ENCODE measurements at places on chromosomes 6 and 20. TPM values are rescaled to one million over a fixed set of nuclear protein-coding genes. Genes with fewer than 3 reads are reported as not detected.

Gene TREM2
- not detected for total RNA-seq

DNA sequence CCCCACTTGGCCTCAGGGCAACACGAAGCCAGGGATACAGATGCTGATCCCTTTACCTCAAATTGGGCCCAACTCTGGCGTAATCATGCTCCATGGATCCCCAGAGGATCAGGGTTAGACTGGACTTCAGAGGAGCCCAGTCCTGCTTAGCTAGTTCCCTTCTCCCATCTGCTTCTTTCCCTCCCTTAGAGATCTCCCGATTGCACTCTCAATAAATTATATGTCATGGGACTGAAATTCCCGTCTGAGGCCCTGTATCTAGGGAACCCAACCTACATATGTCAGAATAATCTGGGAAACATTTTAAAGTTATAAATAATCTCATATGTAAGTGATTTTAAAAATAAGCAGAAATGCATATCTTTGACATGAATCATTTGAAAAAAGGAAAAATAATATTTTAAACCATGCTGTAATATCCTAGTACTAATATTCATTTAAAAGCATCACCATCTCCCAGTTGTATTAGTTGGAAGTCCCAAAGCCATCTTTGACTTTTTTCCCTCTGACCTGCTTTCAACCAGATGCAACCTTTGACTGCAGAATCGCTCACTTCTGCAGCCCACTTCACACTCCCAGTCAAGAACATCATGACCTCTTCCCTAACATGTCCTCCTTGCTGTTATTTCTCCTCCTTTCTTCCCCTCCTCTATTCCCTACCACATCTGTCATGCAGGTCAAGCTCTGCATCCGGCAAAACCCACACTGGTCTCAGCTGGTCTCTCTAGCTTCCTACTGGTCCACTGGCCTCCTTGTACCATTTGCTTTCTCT is 393.6 kb downstream of the BTBD3 start:
- DNase-seq, result no peak

DNA sequence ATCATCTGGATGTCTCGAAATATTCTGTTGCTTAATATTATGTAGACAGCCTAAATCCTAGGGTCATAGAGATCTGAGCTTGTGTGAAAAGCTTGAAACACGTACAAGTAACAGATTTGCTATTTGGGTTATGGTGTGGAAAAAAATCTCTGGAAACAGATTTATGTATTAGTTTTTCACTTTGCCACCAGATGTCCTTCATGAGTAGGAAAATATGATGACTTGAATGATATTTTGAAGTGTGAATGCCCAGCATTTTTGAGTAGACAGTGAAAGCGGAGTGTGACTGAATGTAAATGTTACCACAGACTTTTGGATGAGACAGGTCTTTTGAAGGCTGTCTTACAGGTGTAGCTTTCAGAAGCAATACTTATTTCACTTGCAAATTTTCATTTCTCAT is 4.2 kb upstream of the BMP6 start:
- no peak for DNase-seq

GRCh38 chr6:33700391-33701050 is 11.0 kb downstream of the UQCC2 start:
- peak; percentile 84 for DNase-seq

DNA sequence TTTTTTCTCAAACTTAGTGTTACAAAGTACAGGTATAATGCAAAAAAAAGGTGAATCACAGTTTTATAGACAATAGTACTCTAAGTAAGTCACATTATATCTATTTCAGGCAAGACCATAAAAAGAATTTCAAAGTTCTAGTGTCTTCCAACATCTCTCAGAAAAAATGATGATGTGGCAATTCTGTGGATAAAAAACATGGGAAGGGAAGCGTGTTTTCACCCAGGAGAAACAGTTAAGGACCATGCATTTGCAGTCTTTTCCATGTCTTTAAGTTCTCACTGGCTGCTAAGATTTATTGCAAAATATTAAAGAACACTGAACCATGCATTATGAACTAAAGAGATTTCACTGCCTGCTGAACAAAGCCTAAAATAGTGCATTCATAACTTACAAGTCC is 1.8 kb downstream of the SSR1 start:
- no peak for DNase-seq

DNA sequence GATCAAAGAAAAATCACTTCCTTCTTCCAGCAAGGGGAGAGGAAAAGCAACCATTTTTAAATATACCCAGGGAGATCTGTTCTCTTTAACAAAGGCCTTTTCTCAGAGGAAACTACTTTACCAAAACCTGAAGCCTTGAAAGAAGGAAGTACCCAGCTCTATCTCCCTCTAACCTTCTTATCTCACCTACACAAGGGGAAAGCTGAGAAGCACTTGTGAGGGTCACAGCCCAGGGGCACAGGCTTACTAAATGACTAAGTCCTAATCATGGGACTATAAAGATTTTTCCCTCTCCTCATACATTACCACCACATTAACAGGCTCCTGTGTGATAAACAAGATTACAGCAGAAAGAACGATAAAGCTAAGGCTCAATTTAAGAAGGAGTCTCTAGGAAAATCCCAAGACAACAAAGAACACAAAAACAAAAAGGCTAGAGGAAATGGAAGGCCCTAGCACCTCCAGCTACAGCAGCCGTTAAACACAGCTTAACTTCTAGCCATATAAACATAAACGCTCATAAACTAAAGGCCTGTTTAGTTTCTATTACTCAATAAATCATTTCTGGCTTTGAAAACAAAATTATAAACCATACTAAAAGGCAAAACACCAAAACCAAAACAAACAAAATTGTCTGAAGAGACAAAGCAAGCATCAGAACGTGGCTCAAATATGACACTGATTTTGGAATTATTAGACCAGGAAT is 284.9 kb upstream of the ECI2 start:
- no peak for DNase-seq

All from activated CD4-positive, alpha-beta T cell treated with anti-CD3 and anti-CD28 coated beads, Interleukin-2, amount 10 ng/mL, durations not matched to agents 7 days and 5 days (primary cell).